Retina (tissue), 1 donor: ENCODE measurements at places on chromosomes 16 and 17.

DNA sequence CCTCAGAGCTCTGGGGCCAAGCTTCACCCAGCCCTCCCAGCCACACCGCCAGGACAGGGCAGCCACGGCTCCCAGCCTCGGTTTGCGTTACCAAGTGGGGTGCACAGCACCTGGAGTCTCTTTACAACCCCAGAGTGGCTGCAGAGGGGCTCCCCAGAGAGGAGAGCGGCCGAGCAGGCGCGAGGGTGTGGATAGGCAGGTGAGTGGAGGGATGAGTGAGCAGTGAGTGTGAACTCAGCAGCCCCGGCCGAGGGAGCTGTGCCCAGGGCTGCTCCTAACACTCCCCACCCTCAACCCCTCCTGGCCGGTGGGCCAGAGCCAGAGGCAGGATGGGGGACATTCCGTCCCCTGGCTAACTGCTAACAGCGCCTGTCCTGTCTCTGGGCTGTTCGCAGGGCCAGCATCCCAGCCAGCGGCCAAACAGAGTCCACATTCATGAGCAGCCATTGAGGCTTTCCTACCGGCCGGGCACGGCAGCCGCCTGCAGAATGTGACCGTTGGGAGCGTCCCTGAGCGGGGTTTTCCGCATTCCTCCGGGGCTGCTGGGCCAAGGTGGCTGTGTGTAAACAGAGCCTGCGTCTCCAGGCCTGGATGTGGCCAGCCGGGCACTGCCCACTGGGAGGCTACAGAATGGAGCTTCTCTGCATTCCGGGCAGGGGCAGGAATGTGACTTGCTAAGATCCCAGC is 5.3 kb downstream of the ZNF469 start:
- peak; percentile 70 for DNase-seq

DNA sequence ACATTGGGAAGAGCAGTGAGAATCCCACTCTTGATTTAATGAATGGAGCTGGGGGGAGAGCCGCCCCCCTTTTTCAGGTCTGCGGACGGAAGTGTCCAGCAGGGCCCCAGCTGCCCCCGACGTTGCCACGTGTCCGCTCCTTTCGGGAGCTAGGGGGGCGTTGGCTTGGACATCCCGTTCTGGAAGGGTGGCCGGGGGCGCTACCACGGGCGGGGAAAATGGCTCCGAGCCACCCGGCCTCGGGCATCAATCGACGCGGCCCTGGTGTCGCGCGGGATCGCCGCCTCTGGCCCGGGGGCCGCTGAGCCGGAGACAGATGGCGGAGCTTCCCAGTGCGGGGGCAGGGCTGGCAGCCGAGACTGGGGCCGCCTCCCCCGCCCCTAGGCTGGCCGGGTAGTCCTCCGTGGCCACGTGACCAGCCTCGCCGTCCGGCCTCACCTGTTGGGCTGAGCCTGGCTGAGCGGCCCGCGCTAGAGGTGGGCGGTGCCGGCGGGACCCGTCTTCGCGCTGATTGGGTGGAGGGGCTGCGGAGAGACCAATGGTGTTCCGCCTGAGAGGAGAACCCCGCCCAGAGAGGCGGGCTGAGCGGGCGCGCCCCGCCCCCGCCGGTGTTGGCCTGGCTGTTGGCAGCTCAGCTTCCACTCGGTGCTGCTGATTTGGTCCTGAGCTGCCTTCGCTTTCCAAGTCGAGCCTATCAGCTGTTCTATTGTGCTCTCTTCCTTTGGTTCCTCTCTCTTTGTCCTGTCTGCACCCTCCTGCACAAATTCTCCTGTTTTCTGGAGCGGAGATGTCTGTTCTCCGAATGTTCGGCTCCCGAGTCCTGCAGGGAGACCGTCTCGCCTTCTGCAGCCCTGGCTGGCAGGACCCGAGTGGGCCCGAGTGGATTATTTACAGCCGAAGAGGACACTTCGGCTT is 8.3 kb downstream of the HS3ST3B1 start:
- peak; percentile 98 for DNase-seq

DNA sequence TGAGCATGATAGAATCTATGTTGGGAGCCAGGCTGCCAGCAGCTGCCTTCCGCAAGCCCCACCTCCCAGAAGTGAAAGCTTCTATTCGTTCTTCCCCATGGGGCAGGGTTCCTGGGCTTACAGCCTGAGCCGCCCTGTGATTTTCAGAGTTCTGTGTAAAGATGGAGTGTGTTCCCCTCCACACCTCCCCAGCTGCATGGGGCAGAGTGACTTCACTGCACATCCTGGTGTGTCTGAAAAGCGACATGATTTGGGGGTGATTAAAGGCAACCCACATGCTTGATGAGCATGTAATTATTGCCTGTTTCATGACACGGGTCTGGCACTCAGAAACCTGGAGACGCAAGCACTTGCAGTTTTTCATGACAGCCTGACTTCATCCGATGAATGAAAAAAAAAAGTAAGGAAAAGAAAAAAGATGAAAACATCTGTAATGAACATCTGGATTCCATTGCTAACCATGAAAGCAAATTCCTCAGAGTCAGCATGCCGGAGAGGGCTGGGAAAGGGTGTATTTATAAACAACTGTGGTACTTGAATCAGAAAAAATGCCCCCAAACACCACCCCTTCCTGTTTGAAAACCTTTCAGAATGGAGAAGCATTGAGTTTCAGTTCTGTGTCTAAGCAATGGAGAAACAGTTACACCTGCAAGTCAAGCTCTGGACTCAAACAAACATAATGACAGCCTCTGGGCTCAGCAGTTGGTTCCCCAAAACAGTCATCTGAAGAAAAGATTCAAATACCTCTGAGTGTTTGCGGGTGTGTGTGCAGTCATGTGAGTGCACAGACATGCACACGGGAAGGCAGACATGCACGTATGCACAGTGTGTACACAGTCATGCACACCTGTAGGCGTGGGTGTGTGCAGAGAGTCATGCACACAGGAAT is 266.0 kb downstream of the ENGASE start:
- no peak for DNase-seq

GRCh38 chr17:77779711-77780539 is 178.6 kb upstream of the TNRC6C start:
- no peak for DNase-seq

GRCh38 chr16:78057803-78058564 is 35.6 kb downstream of the CLEC3A start:
- DNase-seq: no peak

- DNase-seq: no peak
Observed at GRCh38 chr16:24769806-24770205, 40.4 kb downstream of the TNRC6A start.

GRCh38 chr16:1145383-1146100 is 7.4 kb upstream of the CACNA1H start:
- peak; percentile 42 for DNase-seq

GRCh38 chr16:4840984-4841383 is 6.1 kb downstream of the GLYR1 start:
- DNase-seq: no peak

DNA sequence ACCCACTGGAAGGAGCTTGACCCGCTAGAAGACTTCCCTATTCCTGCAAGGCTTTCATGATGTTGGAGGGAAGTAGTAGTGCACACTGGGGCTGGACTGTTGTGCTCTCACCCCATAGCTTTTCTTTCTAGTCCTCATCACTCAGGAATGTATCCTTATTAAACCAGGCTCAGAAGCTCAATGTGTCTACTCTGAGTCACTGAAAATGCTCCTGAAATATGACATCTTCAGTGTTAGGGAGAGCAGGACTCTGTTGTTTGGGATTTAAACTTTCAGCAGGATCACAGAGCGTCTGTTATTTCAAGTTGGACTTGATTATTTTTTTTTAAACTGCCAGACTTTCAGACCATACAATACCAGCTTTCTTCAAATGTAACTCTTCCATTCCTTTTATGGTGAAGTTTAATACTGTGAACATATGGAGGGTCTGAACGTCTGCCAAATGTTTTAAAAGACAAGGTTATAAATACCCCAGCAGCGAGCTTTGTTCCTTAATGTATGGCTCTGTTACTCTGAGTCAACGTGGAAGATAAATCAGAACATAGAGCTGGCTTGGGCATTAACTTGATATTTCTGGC is 257.5 kb downstream of the CDH11 start:
- no peak for DNase-seq

DNA sequence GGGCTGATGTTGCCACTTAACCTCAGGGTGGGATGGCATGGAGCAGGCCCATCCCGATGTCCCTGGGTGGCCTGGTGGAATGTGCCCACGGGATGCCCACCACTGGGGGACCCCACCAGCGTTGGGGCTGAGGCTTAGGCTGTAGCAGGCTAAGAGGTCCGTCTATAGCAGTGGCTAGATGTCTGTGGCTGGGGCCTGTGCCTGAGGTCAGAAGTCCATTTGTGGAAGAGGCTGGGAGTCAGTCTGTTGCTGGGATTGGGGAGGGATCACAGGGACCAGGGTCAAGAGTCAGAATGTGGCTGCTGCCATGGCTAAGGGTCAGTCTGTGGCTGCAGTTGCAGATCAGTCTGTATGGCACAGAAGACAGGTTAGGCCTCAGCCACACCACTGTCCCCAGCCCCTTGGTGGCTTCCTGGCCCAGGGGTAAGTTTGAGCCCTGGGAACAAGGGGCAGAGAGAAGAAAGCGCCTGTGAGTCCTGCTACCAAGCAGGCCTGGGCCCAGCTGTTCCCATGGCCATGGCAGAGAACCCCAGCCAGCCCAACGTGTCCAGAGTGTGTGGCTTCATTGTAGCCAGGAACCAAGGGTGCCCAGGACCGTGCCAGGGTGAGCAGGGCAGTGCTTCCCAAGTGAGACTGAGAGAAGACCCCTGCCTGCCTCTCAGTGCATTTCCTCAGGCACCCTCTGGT is 35.7 kb downstream of the RAI1 start:
- DNase-seq: no peak

- DNase-seq: no peak
Observed at GRCh38 chr17:27535975-27536374, 79.7 kb downstream of the KSR1 start.

GRCh38 chr17:7060165-7060891 is 16.4 kb upstream of the SLC16A11 start:
- no peak for DNase-seq

- DNase-seq: no peak
Observed at GRCh38 chr16:47567321-47567720, 106.2 kb downstream of the PHKB start.
